Activated gamma-delta T cell treated with anti-CD3 and anti-CD28 coated beads, Interleukin-2, amount 50 U/mL, for 16 hours (primary cell): ENCODE measurements at places on chromosomes 16 and 17.
A peak's percentile ranks its signal among the peaks of the same experiment; 100 is the strongest.

DNA sequence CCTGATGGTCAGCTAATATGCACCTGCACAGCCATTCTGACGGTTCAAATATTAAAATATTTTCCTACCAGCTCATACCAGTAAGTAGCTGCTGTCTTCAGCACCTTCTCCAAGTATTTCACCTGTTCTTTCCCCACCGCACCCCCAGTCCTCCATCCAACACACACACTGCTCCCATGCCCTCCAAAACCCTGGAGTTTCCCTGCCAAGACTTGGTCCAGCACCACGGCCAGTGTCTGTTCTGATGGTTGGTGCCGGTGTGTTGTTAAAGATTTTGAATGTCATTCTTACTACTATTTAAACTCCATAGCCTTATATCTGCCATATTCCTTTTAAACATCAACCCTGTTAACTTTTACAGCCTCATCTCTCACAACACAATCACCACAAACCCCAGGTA, 142.4 kb downstream of the GSG1L start:
- DNase-seq, result no peak

DNA sequence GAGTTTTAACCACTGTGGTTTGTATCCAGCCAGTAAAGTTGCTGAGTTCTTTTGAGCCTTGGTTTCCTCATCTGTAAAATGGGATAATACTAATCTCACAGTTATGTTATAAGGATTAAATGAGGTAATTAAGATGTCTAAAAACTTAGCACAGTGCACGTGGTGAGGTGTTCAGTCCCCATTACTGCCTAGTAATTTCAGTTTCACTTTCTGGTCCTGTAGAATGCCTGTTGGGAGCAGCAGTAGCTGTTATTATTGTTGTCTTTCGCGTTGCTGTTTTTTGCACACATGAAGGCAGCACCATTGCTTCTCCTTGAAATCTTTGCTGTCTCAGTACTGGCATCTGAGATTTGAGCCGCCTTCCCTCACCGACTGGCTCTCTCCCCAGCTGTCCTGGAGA, 182.4 kb downstream of the DNAH9 start:
- no peak for DNase-seq

GRCh38 chr16:10530685-10531084, 49.7 kb downstream of the EMP2 start:
- no peak for DNase-seq

- no peak for DNase-seq
Observed at GRCh38 chr17:613725-614124, 100.9 kb downstream of the VPS53 start.

DNA sequence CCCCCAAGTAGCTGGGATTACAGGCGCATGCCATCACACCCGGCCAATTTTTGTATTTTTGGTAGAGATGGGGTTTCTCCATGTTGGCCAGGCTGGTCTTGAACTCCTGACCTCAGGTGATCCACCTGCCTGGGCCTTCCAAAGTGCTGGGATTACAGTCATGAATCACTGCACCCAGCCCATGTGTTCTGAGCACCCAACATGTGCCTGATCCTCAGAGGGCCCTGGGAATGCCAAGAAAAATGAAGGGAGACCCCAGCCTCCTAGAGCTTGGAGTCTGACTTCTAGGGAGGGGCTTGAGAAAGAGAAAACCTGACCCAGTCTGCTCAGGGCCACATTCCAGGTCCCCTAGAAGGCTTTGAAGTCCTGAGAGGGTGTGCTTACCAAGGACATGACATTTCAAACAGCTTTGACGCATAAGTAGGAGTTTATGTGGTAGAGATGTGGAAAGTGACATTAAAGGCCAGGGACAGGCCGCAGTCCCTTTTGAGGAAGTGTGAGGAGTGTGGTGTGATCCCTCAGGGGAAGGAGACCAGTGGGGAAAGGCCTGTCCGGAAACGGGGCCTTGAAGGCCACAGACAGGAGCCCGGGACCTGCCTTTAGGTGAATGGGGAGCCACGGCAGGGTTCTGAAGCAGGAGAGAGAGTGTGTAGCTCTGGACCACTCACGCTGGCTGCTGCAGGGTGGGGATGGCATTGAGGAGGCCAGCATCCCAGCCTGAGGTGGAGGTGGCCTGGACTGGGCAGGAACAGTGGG, 1.1 kb upstream of the CCL22 start:
- no peak for DNase-seq

DNA sequence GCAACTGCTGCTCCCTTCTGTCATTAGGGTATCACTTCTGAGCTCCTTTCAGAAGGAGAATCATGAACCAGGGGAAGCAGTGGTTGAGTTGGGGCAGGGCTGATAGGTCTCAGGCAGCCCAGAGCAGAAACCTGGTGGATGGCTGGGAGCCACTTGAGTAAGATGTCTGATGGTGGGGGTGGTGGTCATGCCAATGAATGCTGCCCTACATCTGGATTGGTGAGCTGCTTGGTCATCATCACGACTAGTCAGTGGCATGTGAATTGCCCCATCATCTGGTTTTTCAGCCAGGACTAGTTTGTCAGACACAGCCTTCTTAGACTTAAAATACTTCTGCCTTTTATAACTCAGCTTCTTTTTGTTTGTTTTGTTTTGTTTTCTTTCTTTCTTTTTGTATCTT, 2.6 kb downstream of the GID4 start:
- no peak for DNase-seq

GRCh38 chr17:27407916-27408864, 48.1 kb upstream of the KSR1 start:
- DNase-seq, result no peak

- DNase-seq, result no peak
Observed at GRCh38 chr17:36674278-36674650, 72.9 kb downstream of the MRM1 start.

DNA sequence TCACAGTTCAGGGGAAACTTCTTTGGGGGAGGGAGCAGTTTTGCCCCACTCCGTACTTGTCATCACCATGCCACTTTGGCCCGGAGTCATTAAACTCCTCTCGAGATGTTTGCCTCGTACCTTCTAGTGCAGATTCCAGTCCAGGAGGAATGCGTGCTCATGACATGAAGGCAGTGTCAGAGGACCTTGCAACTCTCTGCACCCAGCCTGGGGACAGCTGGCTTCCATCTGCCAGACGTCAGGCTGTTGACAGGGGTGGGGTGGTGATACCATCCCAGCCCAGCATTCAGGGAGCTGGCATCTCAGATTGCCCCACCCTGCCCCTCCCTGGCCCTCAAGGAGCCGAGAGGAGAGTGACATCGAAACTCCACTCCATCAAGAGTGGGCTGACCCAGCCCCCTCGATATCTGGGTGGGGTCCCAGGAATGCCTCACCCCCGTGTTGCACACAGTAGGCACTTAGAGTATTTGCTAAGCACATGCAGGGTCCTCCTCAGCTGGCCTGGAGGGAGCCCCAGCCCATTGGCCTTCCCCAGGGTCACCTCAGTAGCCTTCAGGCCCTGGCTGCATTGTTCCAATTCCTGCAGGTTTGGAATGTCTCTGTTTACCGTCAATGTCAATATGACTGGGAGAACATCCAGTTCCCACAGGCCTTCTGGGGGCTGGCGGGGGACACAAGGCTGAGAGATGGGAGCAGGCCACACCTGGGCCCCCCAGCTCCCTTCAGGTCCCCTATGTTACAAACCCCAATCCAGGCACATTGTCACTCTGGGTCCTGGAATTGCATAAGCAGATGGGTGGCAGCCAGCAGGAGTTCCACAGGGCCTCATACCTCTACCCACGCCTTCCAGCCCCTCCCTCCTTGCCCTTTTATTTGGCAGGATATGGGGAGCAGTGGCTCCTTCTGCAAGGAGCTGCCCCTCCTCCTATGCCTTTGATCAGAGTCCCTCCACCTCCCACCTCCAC, 21.3 kb upstream of the EMP2 start:
- no peak for DNase-seq

DNA sequence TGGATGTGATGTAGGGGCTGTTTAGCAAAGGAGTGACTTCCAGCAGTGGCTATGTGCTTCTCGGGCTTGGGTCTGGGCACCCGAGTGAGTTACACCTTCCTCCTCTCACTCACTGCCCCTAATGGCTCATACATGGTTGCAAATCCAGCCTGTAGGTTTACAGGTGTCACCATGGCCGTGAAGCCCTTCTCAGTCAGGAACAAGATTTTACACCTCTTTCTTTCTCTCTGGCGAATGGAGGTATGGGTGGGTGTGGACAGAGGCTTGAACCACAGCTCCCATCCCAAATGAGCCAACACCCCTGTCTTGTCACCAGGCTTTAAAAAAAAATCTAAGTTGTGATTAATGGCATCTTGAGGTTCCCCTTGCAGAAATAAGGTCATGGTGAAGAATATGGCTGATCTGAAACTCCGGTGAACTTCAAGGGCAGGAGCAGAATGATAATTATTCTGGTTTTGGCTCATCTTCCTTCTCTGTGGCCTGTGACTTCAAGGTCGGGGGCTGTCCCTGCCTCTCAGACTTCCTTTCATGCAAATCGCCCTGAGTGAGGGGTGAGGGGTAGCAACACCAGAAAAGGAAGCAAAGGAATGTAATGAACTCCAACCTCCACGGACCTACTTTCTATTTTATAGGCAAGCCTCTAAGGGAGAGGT, 331.2 kb downstream of the MAF start:
- DNase-seq, result no peak

GRCh38 chr16:88358023-88358420, 24.7 kb upstream of the ZNF469 start:
- no peak for DNase-seq

DNA sequence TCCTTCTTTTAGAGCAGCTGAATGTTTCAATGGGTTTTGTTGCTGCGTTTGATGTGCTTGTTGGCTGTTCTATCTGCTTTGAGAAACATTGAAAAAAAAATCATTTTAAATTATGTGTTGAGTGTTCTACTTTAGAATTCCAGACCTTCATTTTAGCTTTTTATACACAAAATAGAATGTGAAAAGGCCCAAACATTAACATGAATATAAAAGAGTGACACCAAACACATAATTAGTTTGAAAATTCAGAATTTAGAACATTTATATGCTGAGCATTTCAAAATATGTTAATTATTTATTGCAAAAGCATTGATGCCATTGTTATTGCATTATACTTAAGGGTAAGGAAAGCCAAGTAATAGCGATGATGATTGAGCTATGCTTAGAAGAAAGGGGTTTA, 2.9 kb downstream of the NFAT5 start:
- DNase-seq, result no peak

DNA sequence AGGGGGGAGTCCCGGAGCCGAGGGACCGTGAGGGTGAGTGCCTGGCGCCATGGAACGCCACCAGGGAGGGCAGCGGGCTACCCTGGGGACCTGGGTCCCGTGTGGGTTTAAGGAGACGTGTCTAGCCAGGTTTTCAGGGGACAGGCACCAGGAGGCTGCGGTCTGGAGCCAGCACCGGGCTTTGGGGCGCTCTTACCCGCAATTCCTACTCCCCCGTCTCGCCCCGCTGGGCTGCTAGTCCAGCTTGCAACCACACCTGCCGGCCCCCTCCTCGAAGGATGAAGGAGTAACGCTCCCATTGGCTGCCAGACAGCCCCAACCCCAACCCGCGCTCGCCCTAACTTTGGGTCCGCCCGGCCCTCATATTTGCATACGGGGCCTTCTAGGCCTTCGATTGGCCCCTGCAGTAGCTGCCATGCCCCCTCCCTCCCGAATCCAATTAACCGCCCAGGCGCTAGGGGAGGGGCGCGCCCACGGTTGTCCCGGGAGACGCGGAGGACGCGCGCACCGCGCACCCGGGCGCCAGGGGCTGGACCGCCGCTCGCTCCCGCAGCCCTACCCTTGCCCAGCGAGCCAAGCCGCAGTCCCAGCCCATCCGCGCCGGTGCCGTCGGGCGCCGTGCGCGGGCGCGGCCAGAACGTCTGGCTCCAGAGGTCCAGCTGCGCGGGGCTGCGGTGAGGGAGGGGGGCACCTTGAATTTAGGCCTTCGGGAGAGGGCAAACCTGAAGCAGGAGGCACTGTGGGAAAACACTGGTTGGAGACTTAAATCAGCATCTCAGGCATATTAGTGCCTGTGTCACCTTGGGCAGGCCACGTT, at the start of gene TTLL6:
TTLL6 (minus strand) TSS at position 456 of the 817 bp plus-strand sequence; CDS start at position 299, 157 bp downstream.
- DNase-seq, result peak; percentile 58

DNA sequence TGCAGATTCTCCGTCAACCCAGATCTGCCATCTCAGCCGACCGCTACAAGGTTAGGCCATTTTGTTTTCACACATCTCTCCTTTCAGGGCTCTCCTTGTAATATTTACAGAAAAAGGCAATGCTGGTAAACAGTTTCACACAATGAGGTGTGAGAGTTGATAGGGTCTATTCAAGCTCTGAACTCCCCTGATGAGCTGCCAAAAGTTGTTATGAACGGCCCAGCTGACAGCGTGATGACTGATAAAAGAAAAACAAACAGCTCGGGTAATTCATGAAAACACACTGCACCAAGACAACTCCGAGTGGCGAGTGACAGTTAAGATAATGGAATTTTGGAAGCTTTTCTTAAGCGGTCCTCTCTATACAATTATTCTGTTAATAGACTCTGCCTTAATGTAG, 68.1 kb upstream of the IRX5 start:
- no peak for DNase-seq

GRCh38 chr17:31678431-31678830, 180.6 kb downstream of the COPRS start:
- DNase-seq, result no peak

DNA sequence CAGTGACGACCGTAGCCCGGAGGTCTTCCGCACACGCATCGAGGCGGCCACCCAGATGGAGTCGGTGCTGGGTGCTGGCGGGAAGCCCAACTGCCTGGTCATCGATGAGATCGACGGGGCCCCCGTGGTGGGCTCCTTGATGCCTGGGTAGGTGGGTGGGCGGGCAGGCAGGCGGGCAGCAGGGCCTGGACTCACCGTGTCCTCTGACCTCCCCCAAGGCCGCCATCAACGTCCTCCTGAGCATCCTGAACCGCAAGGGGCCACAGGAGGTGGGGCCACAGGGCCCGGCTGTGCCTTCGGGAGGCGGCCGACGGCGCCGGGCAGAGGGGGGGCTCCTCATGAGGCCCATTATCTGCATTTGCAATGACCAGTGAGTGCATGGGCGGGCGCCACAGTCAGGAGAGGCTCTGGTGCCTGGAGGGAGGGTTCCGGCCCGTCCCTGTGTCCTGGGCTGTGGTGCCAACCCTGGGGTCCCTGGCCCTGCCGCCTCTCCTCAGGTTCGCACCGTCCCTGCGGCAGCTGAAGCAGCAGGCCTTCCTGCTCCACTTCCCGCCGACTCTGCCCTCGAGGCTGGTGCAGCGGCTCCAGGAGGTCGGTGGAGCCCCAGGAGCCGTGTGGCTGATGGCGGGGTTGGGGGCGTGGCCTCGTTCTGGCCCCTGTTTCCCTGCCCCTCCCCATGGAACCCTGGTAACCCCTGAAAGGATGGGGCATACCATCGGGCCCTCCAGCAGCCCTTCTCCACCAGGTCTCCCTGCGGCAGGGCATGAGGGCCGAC, 4.0 kb downstream of the CHTF18 start:
- no peak for DNase-seq

- DNase-seq, result no peak
Observed at GRCh38 chr17:7217113-7217987, 2.3 kb downstream of the DLG4 start.

DNA sequence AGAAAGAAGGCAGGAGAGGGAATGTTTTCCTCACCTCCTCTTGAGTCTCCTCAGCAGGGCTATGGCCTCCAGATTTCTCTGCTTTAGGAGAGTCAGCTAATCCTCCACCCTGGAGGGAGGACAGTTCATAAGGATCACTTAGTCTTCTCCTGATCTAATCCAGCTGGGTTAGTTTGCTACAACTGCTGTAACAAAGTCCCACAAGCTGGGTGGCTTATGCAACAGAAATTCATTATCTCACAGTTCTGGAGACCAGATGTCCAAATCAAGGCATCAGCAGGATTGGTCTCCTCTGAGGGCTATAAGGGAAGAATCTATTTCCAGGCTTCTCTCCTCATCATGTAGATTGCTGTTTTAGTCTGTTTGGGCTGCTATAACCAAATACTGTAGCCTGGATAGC, 40.6 kb upstream of the XYLT1 start:
- no peak for DNase-seq
